ENCODE measurements at places on chromosomes 7 and 10. TPM values are rescaled to one million over a fixed set of nuclear protein-coding genes. Genes with fewer than 3 reads are reported as not detected.
A peak's percentile ranks its signal among the peaks of the same experiment; 100 is the strongest.

DNA sequence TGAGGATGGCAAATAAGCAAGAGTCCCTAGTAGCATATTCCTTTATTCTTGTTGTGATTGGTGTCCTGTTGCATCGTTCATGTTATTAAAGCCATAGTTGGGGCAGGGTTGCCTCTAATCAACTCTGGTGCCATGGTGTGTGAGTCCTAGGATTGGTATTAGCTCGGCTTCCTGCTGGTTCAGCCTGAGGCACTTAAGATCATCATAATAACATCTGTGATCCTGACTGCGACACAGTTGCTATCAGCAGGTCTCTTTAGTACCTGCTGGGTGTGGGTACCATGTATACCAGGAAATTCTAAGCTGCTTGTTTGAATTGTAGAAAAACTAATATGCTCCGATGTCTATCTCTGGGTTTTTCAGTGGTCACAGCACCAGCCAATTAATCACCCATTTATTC is 1.6 kb downstream of the WEE2 start:
- H3K27ac ChIP-seq: no peak overlapping the region
- H3K4me3 ChIP-seq: no peak overlapping the region
- no peaks in the 10 kb centered on the region for H3K27me3 ChIP-seq
- no peaks in the 10 kb centered on the region for H3K36me3 ChIP-seq

DNA sequence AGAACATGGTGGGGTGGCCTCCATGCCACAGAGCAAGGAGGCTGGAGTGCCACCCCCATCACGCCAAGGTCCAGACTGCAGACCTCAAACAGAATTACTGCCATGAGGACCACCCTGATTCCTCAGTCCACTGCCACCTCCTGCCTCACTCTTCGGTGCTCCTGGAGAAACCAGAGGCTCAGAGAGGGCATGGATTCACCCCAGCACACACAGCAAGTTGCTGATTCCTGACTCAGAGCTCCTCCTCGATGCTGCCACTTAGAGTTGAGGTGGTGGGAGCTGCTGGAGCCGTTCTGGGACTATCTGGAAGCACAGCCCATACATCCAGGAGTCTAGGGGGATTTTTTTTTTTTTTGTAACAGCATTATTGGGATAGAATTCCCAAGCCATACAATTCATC is 22.0 kb upstream of the MYL10 start:
- H3K27me3 ChIP-seq: no peaks in the 10 kb centered on the region
- H3K27ac ChIP-seq: no peak overlapping the region
- no peak overlapping the region for H3K4me3 ChIP-seq
- no peaks in the 10 kb centered on the region for H3K36me3 ChIP-seq
- no peak for DNase-seq
- H3K4me1 ChIP-seq: no peaks in the 10 kb centered on the region

DNA sequence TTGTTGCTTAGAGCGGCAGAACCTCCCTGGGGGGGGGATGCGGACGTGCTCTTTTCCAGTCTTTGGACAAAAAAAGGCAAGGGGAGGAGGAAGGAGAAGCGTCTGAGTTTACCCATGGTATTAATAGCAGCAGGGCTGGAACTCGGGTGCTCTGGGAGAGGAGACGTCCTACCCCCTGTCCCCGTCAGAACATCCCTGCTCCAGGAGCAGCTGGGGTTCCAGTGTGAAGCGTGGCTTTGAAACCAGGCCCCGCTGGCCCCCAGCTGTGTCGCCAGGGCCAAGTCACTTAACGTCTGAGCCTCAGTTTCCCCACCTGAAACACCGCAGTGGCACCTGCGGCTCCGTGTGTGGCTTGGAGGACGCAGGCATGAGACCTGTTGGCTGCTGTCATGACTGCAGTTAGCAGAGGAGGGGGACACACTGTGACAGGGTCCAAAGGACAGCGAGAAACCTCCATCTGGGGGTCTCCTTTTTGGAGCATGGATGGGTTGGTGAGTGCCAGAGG is 1.4 kb downstream of the AMZ1 start:
- H3K4me3 ChIP-seq: peak overlapping the region; percentile 68
- H3K4me1 ChIP-seq: peaks cover 19% of the 10 kb centered on the region
- H3K27me3 ChIP-seq: peaks cover 8% of the 10 kb centered on the region

GRCh38 chr10:122441961-122442360 is 12.5 kb upstream of the ARMS2 start:
- no peak overlapping the region for H3K4me3 ChIP-seq
- no peaks in the 10 kb centered on the region for H3K27me3 ChIP-seq
- H3K4me1 ChIP-seq: no peaks in the 10 kb centered on the region
- no peaks in the 10 kb centered on the region for H3K36me3 ChIP-seq

Gene WNT8B
- not detected for total RNA-seq

Measured in thoracic aorta (tissue), 2 donors.